Camera-type eye (tissue), 1 donor: ENCODE measurements at places on chromosomes 3 and 15. TPM values are rescaled to one million over a fixed set of nuclear protein-coding genes. Genes with fewer than 3 reads are reported as not detected.

The KCTD6 gene
- total RNA-seq = 62.4 TPM

The ACAN gene
- total RNA-seq = 44.0 TPM

The TEX264 gene
- total RNA-seq = 35.4 TPM

The CYP1A2 gene
- not detected for total RNA-seq

The MLF1 gene
- 20.2 TPM for total RNA-seq

The SAMD7 gene
- 22.0 TPM for total RNA-seq

The PIF1 gene
- 5.7 TPM for total RNA-seq
